ENCODE measurements at places on chromosomes 6 and 20.

DNA sequence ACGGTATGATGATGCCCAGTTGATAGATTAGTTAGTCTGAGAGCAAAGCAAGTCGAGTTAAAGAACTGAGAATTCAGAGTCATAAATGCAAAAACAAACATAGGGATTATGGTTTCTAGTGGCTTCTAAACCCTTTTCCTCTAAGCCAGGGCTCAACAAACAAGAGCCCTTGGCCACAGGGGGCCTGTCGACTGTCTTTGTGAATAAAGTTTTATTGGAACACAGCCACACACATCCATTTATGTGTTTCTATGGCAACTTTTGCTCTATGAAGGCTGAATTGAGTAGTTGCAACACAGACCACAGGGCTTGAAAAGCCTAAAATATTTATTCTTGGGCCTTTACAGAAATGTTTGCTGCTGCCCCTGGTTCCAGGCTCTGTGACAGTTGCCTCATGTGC, 76.2 kb downstream of the SLC24A3 start:
- no peak for DNase-seq

GRCh38 chr20:47735412-47736400, 49.6 kb downstream of the SULF2 start:
- no peak for DNase-seq

DNA sequence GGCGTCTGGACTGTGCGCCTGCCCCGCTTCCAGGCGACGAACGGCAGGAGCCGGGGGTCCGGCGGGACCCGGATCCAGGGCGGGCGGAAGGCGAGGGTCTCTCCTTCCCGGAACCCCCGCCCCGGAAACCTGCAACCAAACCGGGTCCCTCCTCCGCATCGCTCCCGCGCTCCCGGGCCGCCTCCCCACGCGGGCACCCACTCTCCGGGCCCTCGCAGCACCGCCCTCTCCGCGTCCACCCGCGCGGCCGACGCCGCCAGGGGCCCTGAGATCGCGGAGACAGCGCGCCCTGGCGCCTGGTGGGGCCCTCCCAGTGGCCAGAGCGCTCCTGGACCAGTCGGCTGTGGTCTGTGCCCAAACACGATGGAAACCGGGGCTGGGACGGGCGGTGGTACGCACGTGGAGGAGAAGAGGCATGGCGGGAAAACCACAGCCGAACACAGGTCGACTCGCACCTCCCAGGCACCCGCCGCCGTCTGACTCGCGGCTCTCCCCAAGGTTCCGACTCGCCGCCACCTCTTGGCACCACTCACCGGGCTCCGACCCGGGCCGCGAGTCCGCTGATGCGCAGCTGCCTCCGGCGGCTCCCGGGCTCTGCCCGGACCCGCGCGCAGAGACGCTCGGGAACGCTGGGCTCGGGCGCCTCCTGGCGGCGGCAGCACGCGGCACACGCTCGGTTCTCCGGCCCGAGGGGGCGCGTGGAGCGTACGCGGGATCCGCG, 7.9 kb downstream of the NKX2-2 start:
- DNase-seq: peak; percentile 79

- no peak for DNase-seq
Measured at GRCh38 chr6:108277831-108278230, 17.0 kb upstream of the SNX3 start.

GRCh38 chr20:5313916-5314315, 2.8 kb downstream of the PROKR2 start:
- DNase-seq: no peak

DNA sequence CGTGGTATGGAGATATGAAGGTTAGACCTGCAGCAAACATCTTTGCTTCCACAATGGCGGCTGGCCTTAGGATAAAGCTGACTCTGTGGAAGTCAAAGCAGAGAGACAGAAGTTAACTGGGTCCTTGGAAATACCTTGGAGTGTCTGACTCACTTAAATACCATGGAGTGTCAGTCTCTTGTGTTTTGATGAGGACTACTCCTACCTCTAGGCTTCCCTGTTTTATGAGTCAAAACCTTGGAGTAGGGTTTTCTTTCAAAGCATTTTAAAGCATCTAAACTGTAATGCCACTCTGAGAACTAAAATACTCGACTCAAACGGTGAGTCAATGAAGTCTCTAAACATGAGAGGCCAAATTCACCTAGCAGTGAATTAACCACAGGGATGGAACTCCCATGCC, 329.1 kb downstream of the SAMD5 start:
- DNase-seq: no peak

GRCh38 chr6:88987922-88988321, 24.5 kb upstream of the RNGTT start:
- no peak for DNase-seq

DNA sequence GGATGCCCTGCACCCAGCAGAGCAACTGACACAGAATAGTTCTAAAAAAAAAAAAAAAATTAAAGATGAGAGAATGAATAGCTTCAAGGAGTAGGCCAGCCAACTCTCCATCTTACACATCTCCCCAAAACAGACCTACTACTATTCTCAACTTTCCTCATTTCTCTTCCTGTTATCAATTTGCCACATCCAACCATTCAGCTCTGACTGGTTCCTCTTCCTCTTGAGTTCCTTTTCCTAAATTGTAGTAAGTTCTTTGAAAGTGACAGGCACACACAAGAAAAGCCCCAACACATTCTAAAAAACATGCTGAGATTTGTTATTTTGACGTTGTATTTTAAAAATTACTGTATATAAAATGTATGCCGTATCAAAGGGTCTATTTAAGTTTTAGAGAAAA, 117.2 kb downstream of the PDSS2 start:
- no peak for DNase-seq

DNA sequence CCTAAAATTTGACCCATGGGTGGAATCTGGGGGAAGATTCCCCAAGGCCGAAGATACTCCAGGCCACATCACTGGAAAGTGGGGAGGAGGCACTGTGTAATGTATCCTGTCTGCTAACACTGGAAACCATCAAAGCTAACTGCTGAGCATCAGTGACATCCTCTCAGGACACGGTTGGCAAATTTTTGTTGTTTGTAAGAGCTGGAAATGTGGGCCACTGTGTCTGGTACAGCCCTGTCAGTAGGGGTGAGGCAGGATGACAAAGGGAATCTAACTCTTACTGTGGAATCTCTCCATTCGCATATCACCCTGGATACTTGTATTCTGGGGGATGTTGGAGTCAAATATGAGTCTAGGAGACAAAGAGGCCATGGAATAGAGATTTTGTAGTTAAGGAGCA, 17.0 kb upstream of the CLPSL2 start:
- DNase-seq: no peak

DNA sequence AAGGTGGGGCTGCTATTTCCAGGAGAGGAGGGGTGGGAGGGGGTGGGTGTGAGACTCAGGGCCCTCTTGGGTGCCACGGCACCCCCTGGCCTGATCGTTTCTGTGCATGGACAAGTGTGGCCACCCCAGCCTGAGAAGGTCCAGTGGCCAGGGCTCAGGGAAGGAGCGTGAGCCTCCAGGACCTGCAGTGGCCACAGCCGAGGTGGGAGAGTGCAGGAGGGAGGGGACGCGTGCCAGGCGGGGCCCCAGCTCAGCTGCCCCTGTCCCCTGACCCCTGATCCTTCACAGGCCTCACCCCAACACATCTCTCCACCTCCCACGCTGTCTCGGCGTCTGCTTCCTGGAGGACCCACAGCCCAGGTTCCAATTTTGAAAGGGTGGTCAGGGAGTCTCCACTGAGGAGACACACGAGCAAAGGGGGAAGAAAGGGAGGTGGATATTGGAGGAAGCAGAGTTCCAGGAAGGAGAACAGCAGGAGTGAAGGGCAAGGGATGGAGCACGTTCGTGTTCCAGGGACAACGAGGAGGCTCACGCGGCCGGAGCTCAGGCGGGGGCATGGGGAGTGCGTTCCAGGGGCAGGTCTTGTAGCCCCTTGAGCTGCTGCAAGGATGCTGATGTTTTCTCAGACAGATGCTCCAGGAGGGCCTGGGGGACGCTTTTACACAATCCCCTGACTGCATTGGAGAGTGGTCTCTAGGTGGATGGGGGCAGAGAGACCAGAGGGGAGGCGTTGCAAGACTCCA, 4.2 kb upstream of the HRH3 start:
- no peak for DNase-seq

DNA sequence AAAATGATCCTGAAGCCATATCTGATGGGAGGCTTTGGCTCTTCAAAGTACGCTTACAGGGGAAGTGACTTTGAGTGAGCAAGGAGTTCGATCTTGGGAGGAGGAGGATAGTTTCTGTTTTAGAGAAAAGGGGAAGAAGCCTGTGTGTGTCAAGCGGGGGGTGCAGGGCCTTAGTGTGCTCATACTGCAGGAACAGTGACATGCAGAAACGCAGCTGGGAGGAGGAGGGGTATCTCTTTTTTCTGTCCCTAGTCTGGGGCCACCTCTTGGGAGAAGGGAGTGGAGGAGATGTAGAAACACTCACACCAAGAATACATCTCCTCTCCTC, 19.8 kb downstream of the SIRPD start:
- DNase-seq: no peak

- DNase-seq: no peak
Measured at GRCh38 chr6:130655586-130655985, 171.6 kb upstream of the SMLR1 start.

DNA sequence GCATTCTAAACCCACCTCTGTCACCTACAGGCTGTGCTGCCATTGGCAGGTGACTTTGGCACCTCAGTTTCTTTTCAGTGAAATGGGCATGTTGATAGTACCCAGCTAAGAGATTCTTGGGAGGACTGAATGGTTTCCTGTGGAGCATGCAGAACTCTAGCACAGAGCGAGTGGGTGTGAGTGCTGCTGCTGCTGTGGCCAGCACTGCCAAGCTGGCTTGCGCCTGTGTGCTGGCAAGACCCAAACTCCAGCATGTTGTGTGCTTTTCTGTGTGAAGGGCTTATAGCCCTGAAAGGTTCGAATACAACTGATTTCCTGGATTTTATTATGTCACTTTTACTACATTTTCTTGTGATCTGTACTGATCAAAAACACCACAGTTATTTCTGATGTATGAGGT, 78.1 kb upstream of the KIF25 start:
- no peak for DNase-seq

GRCh38 chr6:30364591-30364990, 19.6 kb downstream of the RPP21 start:
- peak; percentile 6 for DNase-seq

GRCh38 chr20:18790787-18791186, 22.8 kb upstream of the SCP2D1 start:
- DNase-seq: no peak

Measured in NCI-H69 (cell line).